Sigmoid colon (tissue), 7 donors: ENCODE measurements at places on chromosomes 11 and 22.

GRCh38 chr11:128390246-128390645 is 197.1 kb downstream of the ETS1 start:
- DNase-seq: no peak

- no peak for DNase-seq
Observed at GRCh38 chr11:87437844-87438223, 400.1 kb downstream of the TMEM135 start.

- DNase-seq: no peak
Observed at GRCh38 chr22:31585161-31585859, 76.7 kb downstream of the PISD start.

DNA sequence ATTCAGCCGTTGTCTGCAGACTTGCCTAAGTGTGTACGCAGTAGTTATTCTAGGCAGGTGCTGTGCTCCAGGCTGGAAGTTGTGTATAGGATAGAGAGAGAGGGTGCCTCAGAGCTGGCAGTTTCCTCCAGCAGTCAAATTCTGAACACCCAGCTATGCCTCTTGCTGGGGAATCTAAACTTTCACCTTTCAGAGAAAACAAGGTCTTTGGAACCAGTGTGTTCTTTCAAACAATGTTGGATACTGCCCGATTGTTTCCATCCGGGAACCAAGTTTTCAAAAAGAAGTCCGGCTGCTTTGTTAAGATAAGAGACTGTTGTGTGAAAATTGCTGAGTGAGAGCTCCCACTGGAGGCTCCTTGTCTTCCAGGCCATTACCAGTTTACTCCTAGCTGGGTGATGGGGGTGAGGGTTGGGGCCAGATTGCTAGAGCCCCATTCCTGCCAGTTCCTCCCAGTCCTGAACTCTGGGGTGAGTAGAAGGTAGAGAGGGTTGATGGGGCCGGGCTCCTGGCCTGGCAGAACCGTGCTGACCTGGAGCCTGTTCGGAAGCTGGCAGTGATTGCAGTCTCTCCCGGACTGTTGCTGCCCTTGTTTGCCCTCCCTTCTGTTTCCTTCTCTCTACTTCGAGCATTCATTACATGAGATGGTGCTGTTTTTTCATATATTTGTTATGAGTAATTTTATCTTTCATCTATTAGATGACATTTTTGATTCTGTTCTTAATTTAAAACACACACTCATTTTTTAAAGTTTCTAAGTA is 150.2 kb downstream of the TEAD1 start:
- no peak for DNase-seq

DNA sequence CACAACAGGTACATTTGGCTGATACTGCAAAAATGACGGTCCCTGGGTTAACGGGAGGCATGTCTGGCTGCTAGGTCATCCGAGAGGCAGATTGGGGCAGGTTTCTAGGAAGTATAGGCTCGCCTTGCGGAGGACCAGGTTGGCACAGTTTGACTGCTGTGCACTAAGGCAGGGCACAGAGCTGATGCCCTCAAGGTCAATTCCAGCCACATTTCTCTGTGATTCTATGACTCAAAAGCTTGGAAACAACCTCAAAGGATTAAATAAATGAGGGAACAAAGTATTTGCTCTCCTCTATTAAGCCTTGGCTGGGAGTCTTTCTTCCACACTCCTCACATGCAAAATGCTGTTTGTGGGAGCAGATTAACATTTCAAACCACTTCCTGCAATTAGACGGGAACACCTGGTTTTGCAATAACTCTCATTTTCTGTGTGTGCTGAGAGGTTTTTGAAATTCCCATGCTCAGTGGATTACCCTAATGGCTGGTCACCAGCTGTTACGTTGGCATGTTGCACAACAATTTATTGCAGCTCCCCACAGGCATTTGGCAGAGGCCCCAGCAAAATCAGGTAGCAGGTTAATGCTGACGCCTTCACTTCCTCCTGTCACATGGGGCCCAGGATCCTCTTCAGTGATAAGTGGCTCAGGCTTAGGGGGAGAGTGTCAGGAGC is 61.0 kb upstream of the PLET1 start:
- no peak for DNase-seq

- peak; percentile 17 for DNase-seq
Observed at GRCh38 chr22:26447584-26448329, 18.7 kb downstream of the ASPHD2 start.

- DNase-seq: peak; percentile 73
Observed at GRCh38 chr11:111718436-111718835, 47.8 kb downstream of the PPP2R1B start.

DNA sequence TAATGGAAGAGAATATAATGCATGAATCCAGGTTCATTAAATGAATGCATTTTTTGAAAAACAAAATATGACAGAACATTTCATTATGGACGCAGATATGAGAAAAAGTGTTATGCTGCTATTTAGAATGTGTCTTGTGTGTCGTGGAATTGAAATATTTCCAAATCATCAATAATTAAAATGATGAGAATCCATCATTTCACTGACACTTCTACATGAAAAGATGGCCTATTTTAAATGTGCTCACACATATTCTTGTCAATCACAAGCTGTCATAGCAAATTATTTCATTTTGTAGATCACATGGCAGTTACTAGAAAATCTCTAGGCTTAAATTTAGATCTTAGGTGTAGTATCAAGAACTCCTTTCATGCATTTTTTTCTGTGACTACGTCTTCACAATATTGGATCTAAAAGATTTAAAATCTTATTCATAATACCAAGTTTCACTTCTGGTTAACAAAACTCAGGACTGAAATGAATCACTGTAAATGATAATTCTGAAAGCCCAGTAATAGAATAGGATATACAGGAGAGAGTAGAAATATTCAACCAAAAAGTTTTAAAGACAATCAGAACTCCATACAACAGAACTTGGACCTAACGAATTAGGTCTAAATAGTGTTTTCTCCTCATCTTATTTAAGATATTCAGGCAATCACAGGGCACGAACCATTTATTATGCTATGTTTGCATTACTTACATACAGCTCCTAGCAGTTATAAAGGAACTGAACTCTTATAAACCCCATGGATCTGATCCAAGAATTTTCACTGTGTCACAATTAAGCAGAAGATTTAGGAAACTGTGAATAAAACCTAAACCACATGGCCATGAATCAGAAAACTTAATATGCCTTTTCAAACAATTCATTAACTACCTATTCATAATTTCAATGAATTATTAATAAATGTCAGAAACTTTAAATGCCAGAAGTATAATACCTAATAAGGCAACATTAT is 67.7 kb downstream of the DCDC1 start:
- no peak for DNase-seq
